Ecto neural progenitor cell (in vitro differentiated cells): ENCODE measurements at places on chromosomes 12 and 14.

DNA sequence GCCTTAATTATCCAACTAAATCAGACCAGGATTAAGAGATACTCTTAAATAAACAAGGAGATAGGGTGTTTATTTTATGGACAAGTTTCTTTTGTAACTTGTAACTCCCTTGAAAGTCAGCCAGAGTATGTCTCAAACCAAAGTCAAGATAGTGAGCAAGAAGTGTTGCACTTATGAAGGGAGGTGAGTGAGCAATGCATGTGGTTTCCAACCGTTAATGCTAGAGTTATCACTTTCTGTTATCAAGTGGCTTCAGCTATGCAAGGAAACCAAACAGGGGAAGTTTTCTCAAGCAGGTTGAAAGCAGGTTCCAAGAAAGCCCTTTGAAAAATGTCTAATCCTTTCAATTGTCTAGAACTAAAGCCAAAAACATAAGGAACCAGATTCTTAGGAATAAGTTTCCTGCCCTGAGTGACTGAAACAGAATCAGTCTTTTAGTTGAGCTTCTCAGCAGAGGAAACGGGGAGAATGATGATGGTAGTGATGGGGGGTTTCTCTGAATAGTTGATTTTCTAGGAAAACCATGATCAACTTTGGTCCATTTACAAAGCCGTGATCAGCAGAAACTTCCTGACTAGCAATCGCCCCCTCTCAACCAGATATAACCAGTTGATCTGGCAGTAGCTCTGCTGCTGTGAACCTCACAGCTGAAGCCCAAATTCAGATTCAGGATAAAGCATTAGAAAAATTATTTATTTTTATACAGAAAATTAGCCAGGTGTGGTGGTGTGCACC lies 128.4 kb downstream of the DAD1 start:
- no peak for DNase-seq

- no peak for DNase-seq
Observed at GRCh38 chr12:12319451-12320183, 30.4 kb downstream of the MANSC1 start.

DNA sequence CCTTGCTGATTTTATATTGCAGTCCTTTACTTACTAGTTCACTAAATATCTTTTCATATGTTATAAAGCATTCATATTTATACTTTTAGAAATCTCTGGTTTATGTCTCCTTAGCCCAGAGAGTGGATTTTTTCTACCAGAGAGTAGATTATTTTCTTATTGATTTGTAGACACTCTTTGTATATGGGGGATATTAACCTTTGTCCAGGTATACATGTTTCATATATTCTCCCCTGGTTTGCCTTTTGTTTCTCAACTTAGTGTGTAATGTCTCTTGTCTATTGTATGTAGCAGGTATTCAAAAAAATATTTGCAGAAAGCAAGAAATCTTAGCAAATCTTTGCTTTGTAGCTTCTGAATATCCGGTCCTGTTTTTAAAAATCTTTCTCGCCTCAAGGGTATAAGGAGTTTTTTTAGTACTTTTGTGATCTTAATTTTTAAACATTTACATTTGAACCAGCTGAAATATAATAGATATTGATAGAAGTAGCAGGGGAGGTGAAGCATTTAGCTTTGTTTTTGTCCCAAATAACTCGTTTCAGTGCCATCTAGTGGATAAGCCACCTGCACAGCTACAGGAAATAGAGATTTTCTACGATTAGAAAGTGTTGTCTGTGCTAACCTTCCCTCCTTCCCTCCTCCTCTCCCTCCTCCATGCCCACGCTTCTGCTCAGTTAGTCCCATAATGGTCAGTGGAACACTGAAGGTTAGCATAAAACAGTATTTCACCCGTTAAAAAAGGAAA lies 97.0 kb downstream of the PHETA1 start:
- no peak for DNase-seq

DNA sequence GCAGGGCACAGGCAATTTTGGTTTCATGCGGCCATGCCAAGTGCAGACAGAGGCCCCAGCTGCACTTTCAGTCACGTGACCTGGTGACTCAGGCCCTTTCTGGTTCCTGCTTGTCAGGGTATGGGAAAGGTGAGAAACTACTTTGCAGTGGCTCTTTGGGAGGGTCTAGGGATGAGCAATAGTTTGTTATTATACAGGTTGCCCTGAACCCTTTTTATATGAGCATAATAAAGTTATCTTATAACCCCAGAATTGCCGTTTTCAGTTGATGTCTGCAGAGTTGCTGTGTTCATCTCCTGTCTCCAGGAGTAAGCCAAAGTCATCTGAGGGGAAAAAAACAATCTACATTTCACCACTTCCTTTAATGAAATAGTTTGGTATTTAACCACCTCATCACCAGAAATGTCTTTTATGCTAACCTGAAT lies 30.9 kb upstream of the EMP1 start:
- no peak for DNase-seq

GRCh38 chr12:101571105-101571504 lies 23.7 kb upstream of the MYBPC1 start:
- no peak for DNase-seq

GRCh38 chr12:4293299-4293965 lies 19.9 kb downstream of the CCND2 start:
- no peak for DNase-seq

GRCh38 chr12:56522411-56523193 lies 982 bp downstream of the RBMS2 start:
- no peak for DNase-seq

GRCh38 chr14:84029720-84030119 lies 1500.2 kb upstream of the FLRT2 start:
- no peak for DNase-seq

DNA sequence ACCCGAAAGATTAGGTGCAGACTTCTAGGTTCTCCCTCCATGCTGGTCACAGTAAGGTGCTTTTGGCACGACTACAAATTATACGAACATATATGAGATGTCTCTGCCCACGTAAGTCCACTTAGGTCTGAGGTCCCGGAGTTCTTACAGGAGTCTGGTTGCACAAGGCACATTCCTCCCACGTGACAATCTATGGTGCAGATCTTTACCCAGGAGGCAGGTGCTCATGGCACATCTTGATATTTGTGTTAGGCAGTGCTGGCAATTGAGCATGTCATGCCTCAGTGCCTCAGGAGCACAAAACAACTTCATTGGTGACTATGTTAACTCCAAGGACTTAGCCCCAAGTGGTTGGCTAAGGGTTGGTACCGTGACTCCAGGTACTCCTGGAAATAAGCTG lies 92.0 kb upstream of the AMN1 start:
- DNase-seq, result no peak

- DNase-seq, result no peak
Observed at GRCh38 chr14:30267141-30267540, 291.8 kb upstream of the G2E3 start.

GRCh38 chr12:100069795-100070194 lies 72.9 kb downstream of the BLTP3B start:
- no peak for DNase-seq

GRCh38 chr12:75632442-75632841 lies 121.0 kb upstream of the KRR1 start:
- no peak for DNase-seq

- no peak for DNase-seq
Observed at GRCh38 chr12:94258593-94258992, 110.2 kb downstream of the PLXNC1 start.

- no peak for DNase-seq
Observed at GRCh38 chr14:99393059-99393655, 87.5 kb downstream of the SETD3 start.

DNA sequence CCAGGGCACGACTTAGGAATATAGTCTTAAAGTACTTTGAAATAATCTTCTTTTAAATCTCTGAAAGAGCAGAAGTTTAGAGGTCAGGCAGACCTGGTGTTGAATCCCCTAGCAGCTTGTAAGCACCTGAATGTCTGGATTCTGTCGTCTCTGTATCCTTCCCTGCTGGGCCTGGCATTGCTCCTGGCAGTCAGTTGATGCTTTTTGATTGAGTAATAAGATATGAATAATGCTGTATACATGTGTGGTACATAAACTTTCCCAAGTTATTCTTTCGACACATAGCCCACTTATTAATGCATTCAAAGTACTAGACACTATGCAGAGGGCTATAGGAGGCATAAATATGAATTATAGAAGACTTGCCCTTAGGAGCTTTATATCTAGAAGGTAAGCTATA lies 31.4 kb downstream of the EVL start:
- DNase-seq, result no peak

DNA sequence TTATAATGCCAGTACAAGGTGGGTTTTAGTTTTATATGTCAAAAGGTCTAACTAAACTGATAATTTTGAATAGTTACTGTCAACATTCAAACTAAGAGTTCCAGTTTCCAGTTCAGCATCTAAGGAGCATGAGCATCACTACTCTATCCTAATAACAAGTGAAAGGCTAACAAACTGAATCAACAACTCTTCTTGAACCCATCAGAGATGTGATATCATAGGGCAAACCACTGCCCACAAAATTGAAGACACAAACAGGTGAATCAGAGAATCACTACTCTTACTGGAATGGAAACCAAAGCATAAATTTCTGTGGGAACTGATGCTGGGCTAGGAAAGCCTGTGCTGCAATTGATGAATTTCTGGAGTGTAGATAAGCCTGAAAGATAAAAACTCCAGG lies 140.7 kb upstream of the GRIP1 start:
- DNase-seq, result no peak

- DNase-seq, result no peak
Observed at GRCh38 chr14:74469548-74470518, 23.3 kb downstream of the NPC2 start.

- no peak for DNase-seq
Observed at GRCh38 chr12:90042920-90043641, 334.4 kb upstream of the ATP2B1 start.

DNA sequence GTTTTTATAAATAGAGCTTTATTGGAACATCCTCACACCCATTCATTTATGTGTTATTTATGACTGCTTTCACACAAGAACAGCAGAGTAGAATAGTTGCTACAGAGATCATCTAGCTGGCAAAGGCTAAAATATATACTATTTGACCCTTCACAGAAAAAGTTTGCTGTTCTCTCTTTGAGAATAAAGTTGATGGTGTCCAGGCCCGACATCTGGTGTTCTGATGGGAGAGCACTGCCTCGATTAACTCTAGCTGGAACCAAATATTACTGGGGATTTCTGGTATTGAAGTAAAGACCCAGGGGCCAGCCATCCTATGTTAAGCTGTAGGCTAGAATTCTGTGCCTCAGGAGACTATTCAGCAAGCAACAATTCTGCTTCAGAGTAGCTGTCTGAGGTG lies 21.8 kb downstream of the FAM234B start:
- DNase-seq, result no peak

GRCh38 chr12:132429946-132430643 lies 59.9 kb upstream of the FBRSL1 start:
- peak; percentile 89 for DNase-seq

DNA sequence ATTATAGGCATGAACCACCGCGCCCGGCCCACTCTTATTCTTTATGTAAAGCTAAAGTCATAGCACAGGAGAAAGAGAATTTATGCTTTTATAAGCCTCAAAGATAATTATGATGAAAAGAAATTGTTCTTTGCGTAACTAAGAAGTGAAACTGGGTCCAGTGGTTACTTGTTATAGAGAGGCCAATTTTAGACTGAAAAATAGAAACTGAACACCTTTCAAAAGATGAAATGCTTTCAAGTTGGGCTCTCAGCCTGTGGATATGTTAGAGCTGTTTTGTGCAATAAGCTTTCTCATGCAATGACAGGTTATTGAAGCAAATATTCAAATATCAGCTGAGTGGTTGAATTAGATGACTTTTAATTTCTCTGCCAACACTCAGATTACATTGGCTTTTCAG lies 7.9 kb downstream of the TMEM253 start:
- no peak for DNase-seq

DNA sequence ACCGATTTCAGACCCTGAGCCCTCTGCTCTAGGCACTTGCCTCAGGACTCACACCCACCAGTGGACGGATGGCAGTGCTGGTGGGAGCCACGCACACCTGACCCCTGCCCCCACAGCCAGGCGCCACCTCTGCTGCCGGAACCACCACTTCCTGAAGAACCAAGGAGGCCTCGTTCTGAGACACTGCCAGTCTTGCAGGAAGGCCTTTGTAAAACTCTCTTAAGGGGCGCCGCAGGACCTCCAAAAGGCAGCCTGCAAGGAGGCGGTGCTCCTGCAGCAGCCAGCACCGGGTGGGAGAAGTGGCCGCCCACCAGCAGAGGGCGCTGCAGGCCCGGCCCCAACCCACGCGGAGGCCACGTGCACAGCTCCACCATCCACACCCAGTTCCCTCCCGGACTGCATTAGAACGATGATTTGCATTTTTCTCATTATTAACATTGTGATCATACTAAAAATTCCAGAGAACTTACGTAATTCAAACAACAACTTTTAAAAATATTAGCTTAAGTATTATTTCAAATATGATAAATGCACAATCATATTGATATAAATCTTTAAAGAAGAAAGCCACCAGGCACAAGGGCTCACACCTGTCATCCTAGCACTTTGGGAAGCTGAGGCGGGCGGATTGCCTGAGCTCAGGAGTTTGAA lies 12.8 kb downstream of the STX2 start:
- DNase-seq, result peak; percentile 85

GRCh38 chr12:104799458-104799857 lies 158.6 kb downstream of the SLC41A2 start:
- DNase-seq, result no peak

- DNase-seq, result peak; percentile 86
Observed at GRCh38 chr12:121800694-121801594, 2.9 kb upstream of the SETD1B start.

- DNase-seq, result no peak
Observed at GRCh38 chr12:57765698-57766463, 997 bp downstream of the CYP27B1 start.

- DNase-seq, result no peak
Observed at GRCh38 chr14:57609192-57610075, 115.8 kb upstream of the CCDC198 start.

DNA sequence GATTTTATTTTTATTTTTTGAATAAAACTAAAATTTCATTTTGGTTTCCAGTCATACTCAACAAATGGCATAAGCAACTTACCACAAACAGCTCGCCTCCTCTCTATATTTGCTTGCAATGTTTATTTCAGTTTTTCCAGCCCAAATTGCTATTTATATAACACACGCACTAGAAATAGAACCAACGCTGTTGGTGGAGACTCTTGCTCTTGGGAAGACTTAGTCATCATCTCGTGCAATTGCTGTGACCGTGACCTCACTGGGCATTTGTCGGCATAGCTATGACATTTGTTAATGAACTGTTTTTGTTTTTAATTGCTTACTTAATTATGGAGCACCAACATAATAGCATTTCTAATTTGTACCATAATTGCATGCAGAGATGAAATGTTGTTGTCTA lies 153.1 kb upstream of the OTX2 start:
- DNase-seq, result no peak

DNA sequence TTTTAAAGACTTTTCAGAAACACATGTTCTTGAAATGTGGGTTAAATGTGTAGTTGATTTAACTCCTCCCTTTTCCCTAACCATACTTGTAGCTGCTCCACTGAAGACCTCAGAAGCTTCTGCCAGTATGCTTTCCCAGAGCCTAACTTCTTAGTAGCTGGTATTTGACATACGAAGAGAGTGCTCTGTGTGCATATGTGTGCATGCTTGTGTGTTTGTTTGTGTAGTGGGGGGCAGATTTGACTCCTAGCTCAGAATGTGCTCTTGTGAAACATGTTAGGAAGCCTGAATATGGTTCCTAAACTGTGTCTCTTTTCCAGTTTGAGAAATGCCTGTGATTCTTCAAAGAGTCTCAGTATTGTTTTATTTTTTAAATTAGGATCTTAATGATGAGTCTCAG lies 420.4 kb downstream of the PCNX1 start:
- DNase-seq, result no peak
